ENCODE measurements at places on chromosomes 6 and 20.

DNA sequence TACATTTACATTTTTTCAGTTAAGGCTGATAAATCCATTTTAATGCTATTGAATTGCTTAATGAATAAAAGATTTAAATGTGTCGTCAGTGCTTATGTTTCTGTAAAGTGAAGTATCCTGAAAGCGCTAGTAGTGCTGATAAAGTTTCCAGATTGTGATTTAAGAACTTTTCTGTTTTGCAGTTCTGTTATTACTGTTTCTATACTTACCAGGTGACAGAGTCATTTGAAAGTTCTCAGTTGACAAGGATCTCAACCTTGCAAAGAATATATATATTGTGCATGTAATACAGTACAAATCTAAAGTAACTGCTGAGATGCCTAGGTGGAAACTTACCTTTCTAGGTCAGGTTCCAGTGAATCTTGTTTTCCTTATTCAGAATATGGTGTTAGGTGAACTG lies 201.8 kb downstream of the ARID1B start:
- no peak for DNase-seq

DNA sequence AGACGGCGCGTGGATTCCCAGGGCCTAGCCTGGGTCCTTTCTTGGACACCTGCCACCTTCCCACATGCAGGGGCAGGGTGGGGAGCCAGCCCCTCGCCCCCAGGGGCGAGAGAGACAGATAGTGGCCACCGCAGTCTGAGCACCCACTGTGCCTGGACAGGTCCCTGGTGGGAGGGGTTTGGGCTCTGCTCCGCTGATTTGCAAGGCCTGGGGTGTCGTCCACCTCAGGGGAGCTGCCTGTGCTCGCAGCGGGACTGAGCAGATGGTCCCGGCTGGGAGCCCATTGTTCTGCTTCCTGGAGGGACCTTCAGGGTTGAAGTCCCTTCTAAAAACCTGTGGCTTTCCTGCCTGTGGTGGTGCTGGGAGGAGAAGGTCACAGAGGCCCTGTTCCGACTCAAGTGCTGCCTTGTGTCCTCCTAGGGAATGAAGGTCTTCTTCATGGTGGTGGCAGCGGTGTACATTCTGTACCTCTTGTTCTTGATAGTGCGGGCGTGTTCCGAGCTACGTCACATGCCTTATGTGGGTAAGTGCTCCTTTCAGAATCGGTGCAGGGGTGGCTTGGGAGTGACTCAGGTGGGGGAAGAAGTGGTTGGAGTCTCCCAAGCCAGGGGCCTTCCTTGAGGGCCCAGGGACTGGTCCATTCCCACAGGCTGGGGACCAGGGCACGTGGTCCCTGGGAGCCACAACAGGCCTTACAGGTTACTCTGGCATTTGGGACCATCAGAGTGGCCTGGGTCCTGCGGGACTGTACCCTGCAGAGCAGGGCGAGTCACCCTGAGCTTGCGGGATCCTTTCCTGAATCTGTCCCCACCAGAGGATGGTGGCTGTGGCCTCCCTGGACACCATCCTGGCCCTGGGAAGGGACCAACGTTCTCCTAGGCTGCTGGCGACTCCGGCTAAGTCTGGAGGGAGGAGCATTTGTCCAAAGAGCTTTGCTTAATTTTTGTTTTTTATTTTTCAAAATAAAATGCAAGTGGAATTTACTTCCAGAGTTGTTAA lies 19.6 kb downstream of the DYNLT1 start:
- no peak for DNase-seq

GRCh38 chr6:117481278-117481925 lies 1.1 kb upstream of the DCBLD1 start:
- DNase-seq, result no peak

DNA sequence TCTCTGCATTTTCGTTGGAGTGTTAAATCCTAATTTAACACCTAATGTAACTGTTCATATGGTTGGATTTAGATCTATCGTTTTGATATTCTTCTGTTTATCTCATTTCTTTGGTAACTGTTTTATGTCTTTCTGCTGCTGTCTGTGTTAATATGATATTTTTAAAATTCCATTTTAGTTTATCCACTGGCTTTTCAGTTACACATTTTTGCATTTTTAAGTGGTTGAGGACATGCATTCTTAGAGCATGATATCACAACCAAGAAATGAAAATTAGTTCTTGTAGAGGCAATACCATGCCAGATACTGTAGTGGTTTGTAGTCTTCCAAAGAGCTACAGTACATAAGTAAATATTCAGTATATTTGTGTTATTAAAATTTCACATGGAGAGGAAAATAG lies 58.6 kb downstream of the LIN28B start:
- DNase-seq, result no peak

- DNase-seq, result no peak
These were observed 18.7 kb downstream of the PABPC1L start for GRCh38 chr20:44928595-44928994.

- DNase-seq, result no peak
These were observed 605.4 kb upstream of the HTR1E start for GRCh38 chr6:86331919-86332318.
